ENCODE measurements at places on chromosomes 5 and 9.

DNA sequence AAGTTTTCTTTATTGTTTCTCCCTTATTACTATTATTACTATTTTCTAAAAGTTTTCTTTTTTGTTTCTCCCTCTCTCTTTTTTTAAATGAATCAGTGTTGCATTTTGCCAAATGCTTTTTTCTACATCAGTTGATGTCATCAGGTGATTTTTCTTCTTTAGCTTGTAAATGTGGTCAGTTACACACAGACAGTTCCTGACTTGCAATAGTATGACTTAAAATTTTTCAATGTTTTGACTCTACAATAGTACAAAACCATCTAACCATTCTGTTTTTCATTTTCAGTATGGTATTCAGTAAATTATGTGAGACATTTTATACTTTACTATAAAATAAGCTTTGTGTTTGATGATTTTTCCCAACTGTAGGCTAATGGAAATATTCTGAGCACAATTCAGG lies 443.0 kb downstream of the GADD45G start:
- no peak for DNase-seq

DNA sequence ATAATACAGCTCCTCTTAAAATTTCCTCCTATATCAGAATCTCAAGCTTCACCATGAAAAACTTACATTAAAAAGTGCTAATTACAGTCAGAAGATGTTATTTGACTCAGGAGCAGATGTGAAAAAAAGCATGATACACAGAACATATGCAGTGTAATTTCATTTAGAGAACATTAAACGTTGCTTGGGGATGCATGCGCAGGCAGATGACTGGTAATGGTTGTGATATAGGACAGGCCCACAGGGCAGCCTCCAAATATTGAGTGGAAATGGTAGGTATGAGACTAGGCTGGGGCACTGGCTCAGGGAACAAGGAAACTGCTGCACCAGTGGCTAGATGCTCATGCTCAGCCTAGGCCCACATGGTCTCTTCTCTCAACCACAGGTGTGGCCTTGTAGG lies 69.7 kb downstream of the IARS1 start:
- no peak for DNase-seq

GRCh38 chr9:4583001-4583400 lies 79.1 kb upstream of the PLPP6 start:
- DNase-seq: no peak

- DNase-seq: no peak
Measured at GRCh38 chr5:174084691-174085154, 39.2 kb downstream of the NSG2 start.

- DNase-seq: no peak
Measured at GRCh38 chr5:104606258-104606829, 1043.8 kb upstream of the NUDT12 start.

DNA sequence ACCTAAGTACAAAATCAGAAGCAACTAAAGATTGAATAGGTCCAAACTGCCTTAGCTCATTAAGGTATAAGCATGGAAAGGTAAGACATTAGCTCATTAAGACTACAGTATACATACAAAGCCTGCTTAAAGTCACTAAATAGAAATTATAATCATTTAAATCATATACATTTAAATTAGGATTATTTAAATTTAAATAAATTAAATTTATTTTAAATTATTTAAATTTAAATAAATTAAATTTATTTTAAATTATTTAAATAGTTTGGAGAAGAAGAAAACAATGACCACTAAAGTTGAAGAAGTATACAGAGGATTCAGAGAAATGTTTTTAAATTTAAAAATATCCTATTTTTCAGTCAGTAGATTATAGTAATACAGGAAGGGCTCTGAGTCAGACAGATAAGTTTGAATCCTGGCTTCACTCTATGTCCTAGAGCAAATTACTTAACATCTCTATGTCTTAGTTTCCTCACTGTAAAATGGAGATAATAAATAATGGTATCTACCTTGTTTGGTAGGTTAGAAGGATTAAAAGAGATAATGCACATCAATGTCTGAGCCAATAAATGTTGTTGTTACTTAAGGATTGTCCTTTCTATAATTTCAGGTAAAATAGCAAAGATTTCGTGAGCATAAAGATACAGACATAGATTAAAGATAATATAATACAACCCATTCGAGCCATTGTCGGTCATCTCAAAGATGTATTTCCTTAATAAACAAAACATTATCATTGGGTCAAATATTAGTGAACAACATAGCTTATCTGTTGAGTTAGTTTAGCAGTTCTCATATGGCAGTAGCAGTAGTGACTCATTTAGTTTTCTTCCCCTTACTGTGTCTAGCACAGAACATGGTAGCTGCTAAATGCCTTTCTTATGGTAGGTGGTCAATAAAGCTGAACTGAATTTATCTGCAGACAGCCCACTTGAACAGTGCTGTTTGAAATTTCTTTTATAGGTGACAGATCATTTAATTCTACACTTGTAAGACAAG lies 100.6 kb downstream of the KIAA0825 start:
- DNase-seq: no peak

DNA sequence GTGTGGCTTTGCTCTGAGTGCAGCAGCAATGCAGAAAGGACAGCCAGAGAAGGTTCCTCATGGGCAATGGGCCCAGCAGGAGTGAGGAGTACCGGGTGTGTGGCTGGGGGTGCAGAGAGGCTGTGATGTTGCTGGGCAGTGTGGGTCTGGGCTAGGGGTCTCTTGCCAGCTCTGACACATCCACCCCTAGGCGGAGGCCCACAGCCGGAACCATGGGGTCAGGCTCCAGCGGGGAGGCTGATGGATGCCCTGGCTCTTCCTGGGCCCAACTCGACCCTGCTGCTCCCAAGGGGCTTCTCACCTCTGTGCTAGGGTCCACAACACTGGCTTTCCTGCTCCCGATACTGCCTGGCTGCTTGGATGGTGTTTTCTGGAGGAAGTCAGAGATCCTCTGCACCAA lies 19.9 kb downstream of the TBC1D9B start:
- DNase-seq: no peak

Data from activated CD8-positive, alpha-beta memory T cell treated with anti-CD3 and anti-CD28 coated beads, Interleukin-2, amount 50 U/mL, for 4 hours (primary cell).